Pancreas (tissue), 10 donors: ENCODE measurements at places on chromosomes 2 and 18. TPM values are rescaled to one million over a fixed set of nuclear protein-coding genes. Genes with fewer than 3 reads are reported as not detected.

Gene SMCHD1
- total RNA-seq: 24.8 TPM

Gene AGXT
- total RNA-seq: not detected

Gene CIB4
- not detected for total RNA-seq

Gene CTAGE1
- not detected for total RNA-seq

Gene IL36A
- not detected for total RNA-seq

Gene LRATD1
- total RNA-seq: 3.1 TPM

Gene ABCB11
- total RNA-seq: 0.12 TPM

Gene CFAP221
- 24.3 TPM for total RNA-seq

Gene PID1
- 4.6 TPM for total RNA-seq

Gene SIX2
- 3.6 TPM for total RNA-seq

Gene SULT1C2
- 4.6 TPM for total RNA-seq

Gene C1QL2
- total RNA-seq: not detected

Gene EIF2B4
- 24.1 TPM for total RNA-seq

Gene PDCL3
- total RNA-seq: 8.1 TPM
